ENCODE measurements at places on chromosomes 1 and 21.
A peak's percentile ranks its signal among the peaks of the same experiment; 100 is the strongest.

DNA sequence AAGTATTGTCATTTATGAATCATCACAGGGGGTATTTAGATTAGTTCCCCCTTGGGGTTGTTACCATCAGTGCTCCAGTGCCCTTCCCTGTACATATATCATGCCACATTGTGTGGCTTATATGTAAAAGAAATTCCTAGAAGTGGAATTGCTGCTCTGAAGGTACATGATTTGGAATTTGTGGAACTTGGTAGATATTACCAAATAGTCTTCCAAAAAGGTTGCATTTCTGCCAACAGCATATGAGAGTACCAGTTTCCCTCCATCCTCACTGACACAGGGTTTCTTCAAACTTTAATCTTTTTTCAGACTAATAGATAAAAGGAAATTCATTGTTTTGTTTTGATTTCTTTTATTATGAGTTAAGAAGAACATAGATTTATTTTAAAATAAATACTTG, 41.3 kb downstream of the AKNAD1 start:
- peak; percentile 20 for DNase-seq

DNA sequence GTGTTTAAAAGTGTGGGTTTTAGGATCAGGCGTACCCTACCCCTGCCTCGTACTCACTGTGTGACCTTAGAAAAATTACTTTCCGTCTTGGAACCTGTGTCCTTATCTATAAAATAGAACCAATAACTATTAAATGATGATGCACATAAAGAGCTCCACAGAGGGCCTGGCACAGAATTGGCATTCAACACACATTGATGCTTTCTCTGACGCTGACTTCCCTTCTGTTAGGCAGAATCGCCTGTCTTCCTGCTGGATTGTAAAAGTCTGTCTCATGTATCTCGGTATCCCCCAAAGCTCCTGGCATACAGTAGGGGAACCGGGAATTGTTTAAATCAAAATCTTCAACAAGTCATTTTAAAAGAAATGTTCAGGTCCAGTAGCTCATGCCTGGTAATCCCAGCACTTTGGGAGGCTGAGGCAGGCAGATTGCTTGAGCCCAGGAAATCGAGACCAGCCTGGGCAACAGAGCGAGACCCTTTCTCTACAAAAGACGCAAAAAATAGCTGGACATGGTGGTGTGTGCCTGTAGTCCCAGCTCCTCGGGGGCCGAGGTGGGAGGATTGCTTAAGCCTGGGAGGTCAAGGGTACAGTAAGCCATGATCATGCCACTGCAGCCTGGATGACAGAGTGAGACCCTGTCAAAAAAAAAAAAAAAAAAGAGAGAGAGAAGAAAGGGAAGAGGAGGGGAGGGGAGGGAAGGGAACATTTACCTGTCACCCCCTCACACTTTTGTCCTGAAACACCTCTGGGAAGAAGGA, 41.3 kb upstream of the FHAD1 start:
- DNase-seq: peak; percentile 53

DNA sequence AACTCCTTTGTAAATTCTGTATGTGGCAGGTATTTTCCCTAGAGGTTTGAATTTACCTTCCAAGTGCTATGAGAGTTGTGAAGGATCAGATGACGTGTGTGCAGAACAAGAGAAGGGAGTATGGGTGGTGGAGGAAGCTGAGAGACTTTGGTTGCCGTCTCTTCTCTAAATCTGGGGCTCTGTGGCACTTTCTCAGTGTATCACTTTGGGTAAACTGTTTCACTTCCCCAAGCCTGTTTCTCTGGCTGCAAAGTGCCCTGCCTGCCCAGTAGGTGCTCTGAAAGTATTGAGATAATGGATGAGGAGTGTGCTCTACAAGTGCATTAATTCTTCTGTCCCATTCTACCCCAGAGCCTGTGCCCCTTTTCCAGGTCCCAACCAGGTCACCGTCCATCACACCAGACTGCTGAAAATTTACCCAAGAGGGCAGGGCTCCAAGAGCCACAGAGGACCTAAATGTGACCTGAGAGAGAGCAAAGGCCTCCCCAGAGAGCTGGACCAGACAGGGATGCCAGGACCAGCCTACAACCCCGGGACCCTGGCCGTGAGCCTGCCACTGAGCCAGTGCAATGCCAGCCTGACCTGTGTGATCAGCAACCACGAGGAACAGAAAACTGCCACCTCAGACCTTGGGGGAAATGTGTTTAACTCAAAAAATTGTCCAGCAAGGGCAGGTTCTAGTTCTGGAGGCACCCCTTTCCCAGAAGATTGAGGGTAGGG, 131.6 kb upstream of the ETV3 start:
- DNase-seq: no peak

DNA sequence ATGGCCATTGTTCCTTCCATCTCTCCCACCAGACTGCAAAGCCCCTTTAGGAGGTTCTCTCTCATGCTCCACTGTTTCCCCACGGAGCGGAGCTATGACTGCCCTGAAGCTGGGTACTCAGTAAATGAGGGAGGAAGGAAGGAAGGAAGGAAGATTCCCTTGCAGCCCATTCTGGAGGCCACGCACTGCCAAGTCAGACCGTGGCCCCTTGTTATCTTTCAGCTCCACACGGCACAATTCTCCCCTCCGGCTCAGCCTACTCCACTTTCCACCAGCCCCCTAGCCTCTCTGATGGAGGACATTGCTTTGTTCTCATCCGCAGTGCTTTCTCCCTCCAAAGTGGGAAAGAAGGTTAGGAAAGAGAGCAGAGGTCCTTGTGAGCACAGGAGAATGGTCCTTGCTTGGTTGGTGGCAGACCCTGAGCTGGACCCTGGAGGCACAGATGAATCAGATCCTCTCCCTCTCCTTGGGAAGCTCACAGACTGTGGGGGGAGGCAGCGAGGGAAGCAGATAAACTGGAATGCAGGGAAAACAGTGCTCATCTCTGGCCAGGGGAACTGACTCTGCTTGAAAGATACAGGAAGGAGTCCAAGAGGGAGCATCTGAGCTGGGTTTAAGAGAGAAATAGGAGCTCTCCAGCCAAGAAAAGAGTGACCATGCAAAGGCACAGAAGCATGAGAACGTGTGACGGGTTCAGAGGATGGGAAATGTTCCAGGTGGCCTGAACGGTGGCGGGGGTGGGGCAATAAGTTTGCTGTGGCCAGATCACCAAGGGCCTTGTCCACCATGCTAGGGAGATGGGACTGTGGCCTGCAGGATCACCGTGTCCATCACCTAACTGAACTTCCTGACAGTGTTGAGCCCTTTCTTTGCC, 52.6 kb downstream of the GLIS1 start:
- DNase-seq: no peak

DNA sequence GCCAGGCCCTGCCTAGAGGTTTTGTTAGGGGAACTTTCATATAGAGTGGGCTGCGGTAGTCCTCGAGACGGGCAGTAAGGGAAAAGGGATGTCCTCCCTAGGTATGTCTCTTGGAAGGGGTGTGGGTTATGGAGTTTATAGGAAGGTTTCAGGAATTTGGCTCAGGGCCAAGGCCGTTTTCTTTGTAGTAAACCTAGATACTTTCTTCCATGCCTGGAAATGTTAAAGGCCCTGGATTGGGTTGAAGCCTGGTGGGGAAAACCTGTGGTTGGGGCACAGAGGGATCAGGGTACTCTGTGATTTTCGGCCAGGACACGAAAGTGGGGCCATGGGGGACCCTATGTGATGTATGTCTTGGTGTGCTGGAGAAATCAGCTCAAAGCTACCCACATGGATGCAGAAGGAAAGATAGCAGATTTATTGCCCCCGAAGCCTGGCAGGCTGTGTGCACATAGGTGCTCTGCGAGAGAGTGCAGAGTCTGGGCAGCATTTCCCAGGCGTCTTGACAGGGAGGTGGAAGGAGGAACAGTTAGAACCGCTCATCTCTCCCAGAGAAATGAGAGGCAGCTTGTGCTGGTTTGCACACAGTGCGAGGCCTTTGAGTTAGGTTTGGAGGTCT, 1.7 kb downstream of the SNAP47 start:
- no peak for DNase-seq

GRCh38 chr1:82621076-82621475, 820.3 kb downstream of the ADGRL2 start:
- DNase-seq: no peak

- peak; percentile 55 for DNase-seq
These were observed 34.1 kb downstream of the TP53BP2 start for GRCh38 chr1:223811634-223812101.

- DNase-seq: peak; percentile 71
These were observed 1.1 kb downstream of the SERTAD4 start for GRCh38 chr1:210233495-210234328.

GRCh38 chr1:204828352-204828850, 42.3 kb upstream of the NFASC start:
- peak; percentile 93 for DNase-seq

DNA sequence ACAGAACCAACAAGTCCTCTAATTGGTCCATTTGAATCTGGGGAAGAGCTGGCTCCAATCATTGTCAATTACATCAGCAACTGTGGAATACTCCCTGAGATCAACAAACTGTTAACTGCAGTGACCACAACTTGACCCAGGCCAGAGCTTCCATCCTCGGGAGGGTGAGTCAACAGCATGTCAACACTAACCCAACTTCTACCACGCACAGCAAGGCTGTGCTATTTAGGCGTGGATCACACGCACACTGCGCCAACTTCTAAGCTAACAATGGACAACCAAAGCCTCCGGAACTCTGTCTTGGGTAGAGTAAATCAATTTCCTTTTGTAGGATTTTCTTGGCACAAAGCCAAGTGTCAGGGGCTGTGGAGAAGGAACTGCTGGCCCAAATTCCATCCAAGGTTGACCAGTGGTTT, 30.4 kb downstream of the APP start:
- DNase-seq: no peak

DNA sequence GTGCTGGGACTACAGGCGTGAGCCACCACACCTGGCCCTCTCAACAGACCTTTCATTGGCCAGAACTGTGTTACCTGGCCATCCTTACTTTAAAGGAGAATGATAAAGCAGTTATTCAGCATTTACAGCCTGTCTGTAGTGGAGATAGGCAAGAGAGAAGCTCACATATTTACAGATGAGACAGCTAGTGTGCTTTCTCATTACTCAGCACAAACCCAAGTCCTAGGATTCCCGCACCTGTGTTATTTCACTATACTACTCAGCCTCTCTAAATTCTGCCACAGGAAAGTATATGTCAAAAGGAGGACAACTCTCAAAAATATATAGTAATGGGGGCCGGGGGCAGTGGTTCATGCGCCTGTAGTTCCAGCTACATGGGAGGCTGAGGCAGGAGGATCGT, 15.9 kb upstream of the MYOC start:
- DNase-seq: no peak

- no peak for DNase-seq
These were observed 20.0 kb upstream of the BRDT start for GRCh38 chr1:91929250-91929649.

DNA sequence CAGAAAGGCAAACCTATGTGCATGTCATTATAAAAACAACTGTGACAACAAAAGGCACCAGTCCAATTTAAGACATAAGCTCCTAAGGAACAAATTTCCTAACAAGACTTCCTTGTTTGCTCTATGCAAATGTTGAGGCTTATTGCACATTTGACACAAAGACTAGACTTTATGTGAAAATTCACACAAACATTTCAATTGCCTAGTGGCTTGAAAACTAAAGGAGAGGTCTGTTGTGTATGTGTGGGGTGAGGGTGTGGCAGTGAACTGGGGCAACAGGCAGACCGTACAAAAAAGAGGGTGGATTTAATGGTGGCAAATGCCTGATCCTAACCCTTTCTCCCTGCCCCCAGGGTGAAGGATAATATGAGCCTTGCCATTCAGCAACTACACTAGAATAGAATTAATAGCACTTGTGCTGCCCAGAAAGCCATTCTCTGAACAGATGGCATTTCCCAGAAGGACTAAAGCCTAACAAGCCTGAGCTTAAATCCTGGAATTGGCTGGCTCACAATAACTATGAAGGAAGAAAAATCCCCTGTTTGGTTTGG, 73.9 kb downstream of the GLUL start:
- peak; percentile 64 for DNase-seq

DNA sequence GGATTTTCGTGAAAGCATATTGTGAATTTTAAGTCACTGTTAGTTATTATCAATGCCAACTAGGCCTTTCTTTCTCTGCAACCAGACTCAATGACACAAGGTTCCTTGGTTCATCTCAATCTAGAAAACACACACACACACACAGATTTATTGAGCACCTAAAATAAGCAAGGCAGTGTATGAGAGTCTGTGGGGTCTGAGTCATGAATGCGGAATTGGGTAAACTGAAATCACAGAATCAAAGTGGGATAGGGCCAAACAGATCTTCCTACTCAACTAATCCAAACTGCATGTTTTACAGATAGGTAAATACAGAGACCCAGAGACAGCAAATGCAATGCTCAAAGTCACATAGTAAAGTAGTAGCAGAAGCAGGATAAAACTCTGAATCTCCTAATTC, 48.5 kb upstream of the NRDC start:
- no peak for DNase-seq

GRCh38 chr1:22326372-22326915, 125.2 kb upstream of the ZBTB40 start:
- DNase-seq: no peak

DNA sequence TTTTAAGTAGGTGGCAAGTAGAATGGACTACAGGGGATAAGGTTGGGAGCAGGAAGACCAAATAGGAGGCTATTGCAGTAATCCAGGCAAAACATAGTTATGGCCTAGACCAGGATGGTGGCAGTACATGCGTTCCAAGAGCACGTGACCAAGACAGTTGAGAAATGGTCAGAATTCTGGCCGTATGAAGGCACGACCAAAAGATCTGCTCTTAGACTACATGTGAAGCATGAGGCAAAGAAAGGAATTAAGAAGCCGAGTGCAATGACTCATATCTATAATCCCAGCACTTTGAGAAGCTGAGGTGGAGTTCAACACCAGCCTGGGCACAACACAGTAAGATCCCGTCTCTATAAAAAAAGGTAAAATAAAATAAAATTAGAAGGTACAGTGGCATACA, 71.3 kb downstream of the LUZP1 start:
- no peak for DNase-seq

DNA sequence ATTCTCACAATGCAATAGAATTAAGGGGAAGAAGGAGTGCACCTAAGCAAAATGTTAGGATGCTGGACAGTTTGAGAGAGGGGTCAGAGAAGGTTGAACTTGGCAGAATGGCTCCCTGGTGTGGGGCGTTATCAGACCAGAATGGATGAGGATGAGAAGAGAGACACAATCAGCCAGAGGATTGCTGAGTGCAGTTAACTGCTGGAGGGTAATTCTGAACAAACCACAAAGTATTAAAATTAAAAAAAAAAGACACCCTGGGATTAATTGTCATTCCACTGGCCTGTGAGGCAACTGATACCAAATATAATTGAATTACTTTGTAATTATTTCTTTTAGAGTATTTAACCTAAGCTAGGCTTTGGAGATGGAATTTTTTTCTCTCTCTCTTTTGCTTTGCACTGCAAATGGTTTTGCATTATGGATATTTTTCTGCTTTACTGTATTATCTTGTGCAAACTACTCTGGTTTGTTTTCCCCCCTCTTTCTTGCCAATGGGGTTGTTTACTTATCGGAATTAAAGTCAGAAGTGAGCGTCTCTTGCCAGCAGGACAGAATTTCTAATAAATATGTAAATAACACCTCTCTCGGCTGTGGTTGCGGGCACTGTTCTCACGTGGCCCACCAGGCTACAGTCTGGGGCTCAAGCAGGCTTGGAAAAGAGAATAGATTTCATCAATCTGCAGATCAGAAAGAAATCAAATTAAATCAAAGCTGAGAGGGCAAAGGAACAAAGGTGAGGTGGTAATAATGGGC, 572.9 kb upstream of the CAMK1G start:
- DNase-seq: peak; percentile 55

Data from brain (organoid and tissue), 16 donors.